ENCODE measurements at places on chromosomes 3 and 15.

DNA sequence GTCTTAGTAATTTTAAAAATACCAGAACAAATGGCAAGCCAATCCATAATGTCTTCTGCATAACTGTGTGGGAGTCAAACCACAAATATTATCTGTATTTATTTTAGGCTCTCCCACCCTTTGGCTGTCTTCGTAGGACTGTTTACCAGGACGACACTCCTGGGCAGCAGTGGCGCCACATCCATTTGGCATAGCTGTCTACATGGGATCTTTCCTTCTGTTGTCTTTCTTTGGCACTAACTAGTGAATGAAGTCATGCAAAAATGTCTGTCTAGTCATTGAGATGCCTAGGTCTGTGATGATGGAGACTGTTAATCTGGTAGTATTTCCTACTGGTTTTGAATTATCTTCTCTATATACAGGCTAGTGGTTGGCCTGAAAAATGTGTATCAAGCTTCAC lies 54.0 kb upstream of the CHMP2B start:
- no peak for DNase-seq

GRCh38 chr3:82354228-82354627 lies 592.8 kb upstream of the GBE1 start:
- no peak for DNase-seq

GRCh38 chr3:154718053-154718452 lies 288.1 kb upstream of the GPR149 start:
- DNase-seq: no peak

GRCh38 chr3:38549957-38550840 lies 54.1 kb downstream of the EXOG start:
- no peak for DNase-seq

- DNase-seq: no peak
Measured at GRCh38 chr15:90660195-90660998, 56.7 kb upstream of the BLM start.

- DNase-seq: no peak
Measured at GRCh38 chr3:31105438-31106077, 211.1 kb upstream of the GADL1 start.

GRCh38 chr15:71341811-71342550 lies 226.7 kb downstream of the THSD4 start:
- DNase-seq: no peak

DNA sequence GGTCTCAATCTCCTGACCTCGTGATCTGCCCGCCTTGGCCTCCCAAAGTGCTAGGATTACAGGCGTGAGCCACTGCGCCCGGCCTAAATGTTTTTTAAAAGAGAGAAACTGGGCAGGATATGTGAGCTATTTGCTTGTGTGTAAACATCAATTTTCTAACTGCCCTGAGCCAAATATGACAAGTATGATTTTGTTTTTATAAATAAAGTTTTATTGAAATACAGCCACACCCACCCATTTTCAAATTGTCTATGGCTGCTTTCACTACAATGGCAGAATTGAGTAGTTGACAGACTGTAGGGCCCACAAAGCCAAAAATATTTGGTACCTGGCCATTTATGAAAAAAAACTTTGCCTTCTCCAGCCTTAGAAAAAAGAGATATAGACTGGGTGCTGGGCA lies 15.9 kb upstream of the HDC start:
- no peak for DNase-seq

GRCh38 chr3:112327371-112327951 lies 5.5 kb upstream of the CD200 start:
- peak; percentile 83 for DNase-seq
